Activated naive CD8-positive, alpha-beta T cell treated with anti-CD3 and anti-CD28 coated beads for 36 hours (primary cell): ENCODE measurements at places on chromosomes 13 and 19. TPM values are rescaled to one million over a fixed set of nuclear protein-coding genes. Genes with fewer than 3 reads are reported as not detected.

DNA sequence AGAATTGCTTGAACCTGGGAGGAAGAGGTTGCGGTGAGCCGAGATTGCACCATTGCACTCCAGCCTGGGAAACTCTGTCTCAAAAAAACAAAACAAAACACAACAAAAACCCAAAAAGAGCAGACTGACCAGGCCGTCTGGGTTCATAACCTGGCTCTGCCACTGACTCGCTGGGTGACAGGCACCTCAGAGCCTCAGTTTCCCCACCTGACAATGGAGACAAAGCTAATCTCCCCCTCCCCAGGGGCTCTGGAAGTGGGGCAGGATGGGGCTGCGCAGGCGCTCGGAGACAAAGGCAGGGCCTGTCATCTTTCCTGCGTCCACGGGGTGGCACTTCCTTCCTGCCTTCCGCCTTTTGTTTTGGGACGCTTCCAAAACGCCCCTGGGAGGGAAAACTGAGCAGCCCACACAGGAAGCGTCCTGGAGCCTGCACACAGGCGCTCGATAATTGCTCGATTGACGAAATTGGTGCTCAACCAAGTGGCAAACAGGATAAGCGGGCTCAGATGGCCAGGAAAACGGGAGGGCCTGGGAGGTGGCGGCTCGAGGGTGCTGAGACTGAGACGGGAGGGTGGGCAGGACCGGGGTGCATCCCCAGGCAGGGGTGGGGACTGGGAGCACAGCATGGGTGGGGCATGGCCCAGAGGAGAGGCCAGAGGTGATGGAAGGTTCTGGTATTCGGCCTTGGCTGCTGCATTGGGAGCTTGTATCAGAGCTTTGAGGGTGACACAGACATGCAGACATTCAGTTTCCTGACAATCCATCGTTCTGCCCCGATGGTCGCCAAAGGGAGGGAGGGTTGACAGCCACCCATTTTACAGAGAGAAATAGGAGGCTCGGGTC, 17.8 kb downstream of the SPC24 start:
- H3K27me3 ChIP-seq = peaks cover 6% of the 10 kb centered on the region
- H3K4me3 ChIP-seq = peak overlapping the region; percentile 61
- H3K36me3 ChIP-seq = peaks cover 2% of the 10 kb centered on the region
- H3K27ac ChIP-seq = peak overlapping the region; percentile 68
- peak; percentile 54 for DNase-seq

Gene LYPD4
- total RNA-seq = not detected

DNA sequence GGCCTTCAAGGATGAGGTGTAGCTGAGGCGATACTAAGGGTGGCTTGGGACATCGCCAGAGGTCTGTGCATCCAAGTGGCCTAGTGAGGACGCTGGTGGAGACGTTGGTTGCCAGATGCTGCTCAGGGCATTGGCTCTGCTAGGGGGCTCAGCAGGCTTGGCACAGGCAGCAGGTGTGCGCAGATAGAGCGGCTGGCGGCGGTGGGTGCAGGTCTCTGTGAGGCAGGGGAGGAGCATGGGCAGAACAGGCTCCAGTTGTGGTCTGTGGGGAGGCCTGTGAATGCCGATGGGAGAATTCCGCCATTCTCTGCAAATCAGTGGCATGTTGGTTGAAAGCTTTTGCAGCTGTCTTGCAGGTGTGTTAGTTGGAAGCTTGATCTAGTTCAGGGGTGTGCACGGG, 21.2 kb downstream of the PRAM1 start:
- H3K4me1 ChIP-seq = peaks cover 65% of the 10 kb centered on the region
- H3K27me3 ChIP-seq = no peaks in the 10 kb centered on the region
- DNase-seq = peak; percentile 36
- peaks cover 59% of the 10 kb centered on the region for H3K36me3 ChIP-seq

DNA sequence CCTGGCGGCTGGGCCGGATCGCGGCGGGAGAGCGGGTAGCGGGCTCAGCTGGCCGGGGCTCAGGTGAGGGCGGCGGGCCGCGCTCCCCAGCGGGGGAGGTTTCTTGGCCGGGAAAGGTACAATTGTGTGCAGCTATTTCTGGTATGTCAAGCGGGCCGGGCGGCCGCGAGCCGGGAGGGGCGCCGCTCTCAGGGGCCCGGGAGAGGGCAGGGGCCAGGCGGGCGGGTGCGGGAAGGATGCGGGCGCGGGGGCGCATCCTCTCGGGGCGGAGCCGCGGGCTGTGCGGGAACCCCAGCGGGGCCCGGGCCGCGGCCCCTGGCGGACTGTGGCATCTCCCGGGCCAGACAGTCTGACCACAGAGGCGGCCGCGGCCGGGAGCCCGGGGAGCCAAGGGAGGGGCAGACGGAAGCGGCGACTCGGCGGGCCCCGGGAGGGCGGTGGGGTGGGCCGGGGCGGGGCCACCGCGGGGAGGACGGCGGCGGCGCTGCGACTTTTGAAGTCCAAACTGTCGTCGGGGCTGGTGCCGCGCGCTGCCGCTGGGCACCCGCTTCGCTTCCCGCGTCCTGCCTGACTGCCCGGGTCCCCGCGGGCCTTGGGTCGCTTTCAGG, at the start of gene LMO7:
TSS of gene LMO7 (plus strand) at position 503 of the 608 bp plus-strand sequence. CDS start 328 bp downstream, outside the sequence.
- H3K4me3 ChIP-seq = peak within 1 kb of the TSS; percentile 73
- peak; percentile 39 for DNase-seq
- H3K4me1 ChIP-seq = peaks cover 7% of the 10 kb centered on the region
- H3K27ac ChIP-seq = no peak within 1 kb of the TSS
- H3K27me3 ChIP-seq = peaks cover 25% of the 10 kb centered on the region
- peaks cover 2% of the 10 kb centered on the region for H3K36me3 ChIP-seq

GRCh38 chr13:94343243-94343585, 136.3 kb downstream of the DCT start:
- H3K27me3 ChIP-seq = peaks cover 4% of the 10 kb centered on the region
- no peaks in the 10 kb centered on the region for H3K36me3 ChIP-seq
- H3K4me1 ChIP-seq = peaks cover 15% of the 10 kb centered on the region
- H3K4me3 ChIP-seq = no peak overlapping the region
- no peak overlapping the region for H3K27ac ChIP-seq
- no peak for DNase-seq

- no peak overlapping the region for H3K4me3 ChIP-seq
- no peaks in the 10 kb centered on the region for H3K36me3 ChIP-seq
- no peak overlapping the region for H3K27ac ChIP-seq
Observed at GRCh38 chr19:29271341-29271740, 58.4 kb upstream of the UQCRFS1 start.

DNA sequence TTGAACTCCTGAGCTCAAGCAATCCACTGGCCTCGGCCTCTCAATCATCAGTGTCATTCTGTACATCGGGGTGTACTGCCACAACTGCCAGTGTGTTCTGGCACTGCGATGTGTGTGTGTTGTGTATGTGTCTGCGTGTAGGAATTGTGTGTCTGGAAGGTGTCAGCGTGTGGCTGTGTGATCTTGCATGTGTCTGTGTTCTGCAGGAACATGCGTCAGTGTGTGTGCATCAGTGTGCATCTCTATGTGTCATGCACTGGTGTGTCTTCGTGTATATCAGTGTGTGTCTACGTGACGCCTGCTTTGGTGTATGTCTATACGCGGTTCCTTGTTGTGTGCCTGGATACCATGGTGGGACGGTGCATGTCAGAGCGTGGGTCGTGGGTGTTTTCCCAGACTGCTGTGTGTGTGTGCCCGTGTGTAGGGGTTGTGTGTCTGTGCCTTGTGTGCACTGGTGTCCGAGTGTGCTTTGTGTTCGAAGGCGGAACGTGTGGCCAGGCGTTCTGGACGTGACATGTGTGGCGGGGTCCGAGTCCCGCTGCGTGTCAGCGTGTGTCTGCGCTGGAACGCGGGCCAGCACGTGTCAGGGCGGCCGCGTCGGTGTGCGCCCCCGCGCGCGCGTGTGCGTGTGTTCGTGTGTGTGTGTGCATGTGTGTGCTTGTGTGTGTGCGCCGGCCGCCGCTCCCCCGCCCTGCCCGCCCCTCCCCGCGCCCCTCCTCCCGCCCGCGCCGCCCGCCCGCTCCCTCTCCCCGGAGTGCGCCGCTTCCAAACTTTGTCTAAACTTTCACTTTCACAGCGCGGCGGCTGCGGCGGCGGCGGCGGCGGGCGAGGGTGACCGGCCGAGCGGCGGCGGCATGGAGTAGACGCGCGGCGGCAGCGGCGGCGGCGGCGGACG, at the start of gene NFIX:
TSS of gene NFIX (plus strand) at position 775 of the 895 bp plus-strand sequence. CDS start 363 bp downstream, outside the sequence.
- H3K27ac ChIP-seq = peak within 1 kb of the TSS; percentile 22
- H3K4me3 ChIP-seq = peak within 1 kb of the TSS; percentile 82
- H3K36me3 ChIP-seq = no peaks in the 10 kb centered on the region

DNA sequence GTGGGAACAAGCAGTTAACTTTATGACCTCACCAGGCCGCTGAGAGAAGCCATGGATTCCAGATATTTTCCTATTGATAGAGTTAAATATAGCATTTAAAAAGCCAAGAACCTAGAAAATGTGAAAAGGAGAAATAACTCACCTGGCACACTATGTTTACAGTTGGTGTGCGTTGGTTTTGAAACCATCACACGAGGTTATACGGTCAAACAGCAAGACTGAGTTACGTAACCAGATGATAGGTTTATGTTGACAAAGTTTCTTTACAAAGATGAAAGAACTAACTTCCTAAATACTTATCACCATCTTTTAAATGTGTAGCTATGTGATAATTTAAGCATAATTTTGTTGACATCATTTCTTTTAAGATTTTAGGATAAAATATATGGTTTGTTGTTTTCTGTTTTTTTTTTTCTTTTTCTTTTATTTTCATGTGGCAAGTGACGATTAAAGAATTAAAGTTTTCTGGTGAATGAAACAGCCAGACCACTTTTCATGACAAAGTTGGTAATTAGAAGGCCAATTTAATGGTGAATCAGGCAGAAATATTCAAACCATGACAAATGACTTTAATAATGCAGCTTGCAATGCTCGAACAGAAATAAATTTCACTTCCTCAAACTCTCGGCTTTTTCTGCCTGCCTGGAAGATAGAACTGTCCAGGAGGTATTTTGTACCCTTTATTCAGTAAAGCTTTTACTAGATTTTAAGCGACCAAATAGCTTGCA, 339.1 kb upstream of the OBI1 start:
- peaks cover 13% of the 10 kb centered on the region for H3K27me3 ChIP-seq
- H3K4me1 ChIP-seq = no peaks in the 10 kb centered on the region
- H3K36me3 ChIP-seq = no peaks in the 10 kb centered on the region

- no peak overlapping the region for H3K4me3 ChIP-seq
- no peak overlapping the region for H3K27ac ChIP-seq
- no peak for DNase-seq
- no peaks in the 10 kb centered on the region for H3K4me1 ChIP-seq
- H3K27me3 ChIP-seq = no peaks in the 10 kb centered on the region
Observed at GRCh38 chr13:90498096-90498495, 849.4 kb upstream of the MIR17HG start.
